Epithelial cell of proximal tubule (primary cell): ENCODE measurements at places on chromosomes 2 and 18. TPM values are rescaled to one million over a fixed set of nuclear protein-coding genes. Genes with fewer than 3 reads are reported as not detected.
A peak's percentile ranks its signal among the peaks of the same experiment; 100 is the strongest.

GRCh38 chr2:44450806-44451205 is 89.1 kb downstream of the CAMKMT start:
- DNase-seq: no peak

DNA sequence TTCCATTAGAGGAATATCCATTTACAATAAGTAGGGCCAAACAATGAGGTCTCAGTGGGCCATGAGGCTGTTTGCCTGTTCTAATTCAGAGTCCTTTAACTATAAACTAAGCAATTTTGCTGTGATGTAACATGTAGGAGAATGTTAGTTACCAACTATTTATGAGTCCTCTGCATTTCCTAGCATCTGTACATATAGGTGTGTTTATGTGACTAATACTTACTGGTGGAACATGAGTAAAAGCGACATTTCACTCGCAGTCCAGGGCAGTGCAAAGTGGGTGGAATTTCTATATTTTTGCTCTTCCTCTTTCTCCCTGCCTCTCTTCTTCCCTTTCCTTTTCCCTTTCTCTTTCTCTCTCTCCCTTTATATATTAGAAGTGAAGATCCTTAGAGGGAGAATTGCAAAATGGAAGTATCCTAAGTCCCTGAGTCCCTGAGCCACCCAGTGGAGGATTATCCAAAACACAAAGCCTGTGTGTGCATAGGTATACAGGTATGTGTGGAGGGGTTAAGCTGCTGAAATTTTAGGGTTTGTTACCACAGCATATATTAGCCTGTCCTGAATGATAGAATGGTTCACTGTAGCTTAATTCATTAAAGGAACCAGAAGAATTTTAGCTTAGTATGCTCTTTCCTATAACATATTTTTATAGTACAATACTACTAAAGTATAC is 487.0 kb upstream of the FANCL start:
- no peak for DNase-seq

DNA sequence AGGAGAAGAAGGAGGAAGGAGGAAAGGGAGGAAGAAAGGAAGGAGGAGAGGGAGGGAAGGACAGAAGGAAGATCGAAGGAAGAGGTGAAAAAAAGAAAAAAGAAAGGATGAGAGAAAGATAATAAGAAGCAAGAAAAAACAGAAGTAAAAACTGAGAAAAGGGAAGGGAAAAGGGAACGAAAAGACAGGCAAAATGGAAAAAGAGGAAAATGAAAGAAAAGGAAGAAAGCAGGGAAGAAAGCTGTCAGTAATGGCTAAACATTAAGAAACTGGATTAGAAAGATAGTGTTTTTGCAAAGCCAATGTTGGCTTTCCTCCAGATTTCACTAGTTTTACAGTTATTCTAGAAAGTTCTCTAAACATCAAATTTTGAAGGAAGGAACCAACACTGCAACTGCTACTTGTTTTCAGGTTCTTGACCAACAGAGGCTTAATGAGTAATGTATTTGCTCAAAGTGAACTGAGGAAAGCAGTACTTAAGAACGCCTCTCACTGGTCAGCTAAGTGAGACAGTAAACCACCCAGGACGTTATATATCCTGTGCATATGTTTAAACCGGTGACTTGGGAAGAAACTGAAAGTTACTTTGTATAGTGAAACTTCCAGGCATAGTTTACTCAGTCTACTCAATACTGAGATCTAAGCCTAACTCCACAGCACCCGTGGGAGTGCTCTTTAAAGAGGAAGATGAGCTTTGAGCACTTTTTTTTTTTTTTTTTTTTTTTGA is 286.2 kb upstream of the TRIB2 start:
- peak; percentile 70 for DNase-seq

- no peak for DNase-seq
These were observed 203.9 kb upstream of the TANK start for GRCh38 chr2:160956243-160956802.

The ALPG gene
- total RNA-seq: not detected in 2 replicates

GRCh38 chr2:154855138-154855537 is 156.6 kb downstream of the KCNJ3 start:
- DNase-seq: no peak

DNA sequence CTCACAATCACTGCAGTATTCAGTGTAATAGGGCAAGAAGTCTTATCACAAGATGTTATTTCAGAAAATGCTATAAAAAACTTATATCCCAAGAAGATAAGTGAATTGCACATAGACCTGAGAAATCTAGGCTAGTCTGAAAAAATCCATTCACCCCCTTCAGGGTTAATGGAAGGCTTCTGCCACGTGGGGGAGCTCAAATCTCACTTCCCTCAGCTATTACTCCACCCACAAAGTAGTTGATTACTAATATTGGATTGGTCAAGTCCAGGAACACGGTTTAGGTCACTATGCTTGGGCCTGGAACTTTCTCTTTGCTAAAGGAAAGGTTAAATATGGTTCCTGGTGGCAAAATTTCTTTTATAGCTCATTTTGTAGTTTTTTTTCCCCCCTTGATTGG is 51.2 kb upstream of the ADAM23 start:
- DNase-seq: no peak

- peak; percentile 23 for DNase-seq
These were observed 245.5 kb upstream of the KCNJ3 start for GRCh38 chr2:154452906-154453493.

The SKA1 gene
- total RNA-seq: 23.9 and 34.2 TPM in 2 replicates

GRCh38 chr2:101766337-101766736 is 68.8 kb downstream of the MAP4K4 start:
- no peak for DNase-seq

DNA sequence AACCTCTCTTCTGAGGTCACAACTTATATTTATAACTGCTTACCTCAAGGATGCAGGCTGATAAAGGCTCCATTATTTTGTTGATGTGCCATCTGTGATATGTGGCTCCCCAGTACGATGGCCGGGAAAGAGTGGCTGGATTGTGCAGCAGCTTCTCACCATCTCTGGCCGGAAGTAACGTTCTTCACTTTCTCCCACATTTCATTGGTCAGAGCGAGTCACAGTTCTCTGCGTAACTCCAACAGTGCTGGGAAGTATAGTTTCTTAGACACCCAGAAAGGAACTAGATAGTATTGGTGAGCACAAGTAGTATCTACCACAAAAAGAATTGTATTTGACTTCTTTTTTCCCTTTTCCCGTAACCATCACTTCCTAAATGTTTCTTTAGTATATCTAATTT is 28.7 kb downstream of the ZSWIM2 start:
- DNase-seq: no peak

DNA sequence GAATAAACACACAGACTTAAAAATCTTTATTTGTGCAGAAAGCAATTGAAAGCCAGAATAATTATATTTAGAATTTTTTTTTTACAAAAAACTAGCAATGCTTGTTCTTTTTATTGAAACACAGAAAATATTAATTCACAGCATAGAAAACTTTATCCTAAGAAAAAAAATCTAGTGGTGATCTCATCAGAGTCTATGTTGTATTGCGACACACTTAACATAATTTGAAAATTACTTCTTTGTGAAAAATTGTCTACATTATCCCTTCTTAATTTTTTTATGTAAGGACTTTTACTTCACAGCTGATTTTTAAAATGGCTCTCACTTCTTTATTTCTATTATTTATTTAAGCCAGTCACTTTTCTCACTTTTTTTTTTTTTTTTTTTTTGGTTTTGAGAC is 103.4 kb downstream of the LDLRAD4 start:
- no peak for DNase-seq
